CD4-positive, alpha-beta T cell treated with Interleukin-15 for 4 hours (primary cell): ENCODE measurements at places on chromosomes 5 and 9.

GRCh38 chr5:103744159-103744558, 181.6 kb upstream of the NUDT12 start:
- DNase-seq = no peak

DNA sequence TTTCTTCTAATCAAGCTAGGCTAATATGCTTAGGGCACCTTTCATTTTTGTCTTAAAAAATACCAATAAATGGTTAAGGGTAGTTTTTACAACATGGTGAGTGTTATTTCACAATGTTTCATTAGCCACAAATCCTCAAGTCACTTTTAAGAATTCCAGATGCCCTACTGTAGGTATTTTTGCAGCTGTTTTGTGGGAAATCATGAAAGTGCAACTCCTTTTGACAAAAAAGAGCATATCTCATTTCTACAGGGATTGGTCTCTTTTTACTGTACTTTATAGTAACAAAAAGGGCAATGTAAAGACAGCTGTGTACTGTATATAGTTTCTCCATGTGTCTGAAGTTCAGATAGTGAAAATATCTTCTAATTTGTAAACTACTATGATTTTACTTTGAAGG, 28.3 kb upstream of the GAS1 start:
- no peak for DNase-seq

DNA sequence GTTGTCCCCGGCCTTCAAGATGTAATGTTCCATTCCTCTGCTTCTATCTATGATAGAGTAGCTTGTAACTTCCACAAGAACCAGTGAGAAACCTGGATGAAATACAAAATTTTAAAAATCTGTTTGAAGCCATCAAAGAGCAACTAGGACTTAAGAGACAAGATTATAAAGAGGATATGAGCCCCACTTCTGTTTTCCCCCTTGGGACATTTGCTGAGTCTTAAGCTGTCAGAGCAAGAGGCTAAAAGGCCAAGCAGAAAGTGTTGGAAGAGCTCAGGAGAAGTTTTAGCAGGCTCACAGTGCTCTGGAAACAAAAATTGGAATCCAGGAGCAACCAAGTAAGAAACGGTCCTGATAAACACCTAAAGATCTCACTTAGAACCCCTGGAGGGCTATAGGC, 76.1 kb downstream of the ADRB2 start:
- DNase-seq = no peak

- DNase-seq = no peak
Observed at GRCh38 chr5:110342683-110343082, 383.8 kb downstream of the TMEM232 start.

- DNase-seq = peak; percentile 57
Observed at GRCh38 chr5:56900858-56901578, 8.4 kb upstream of the SETD9 start.

DNA sequence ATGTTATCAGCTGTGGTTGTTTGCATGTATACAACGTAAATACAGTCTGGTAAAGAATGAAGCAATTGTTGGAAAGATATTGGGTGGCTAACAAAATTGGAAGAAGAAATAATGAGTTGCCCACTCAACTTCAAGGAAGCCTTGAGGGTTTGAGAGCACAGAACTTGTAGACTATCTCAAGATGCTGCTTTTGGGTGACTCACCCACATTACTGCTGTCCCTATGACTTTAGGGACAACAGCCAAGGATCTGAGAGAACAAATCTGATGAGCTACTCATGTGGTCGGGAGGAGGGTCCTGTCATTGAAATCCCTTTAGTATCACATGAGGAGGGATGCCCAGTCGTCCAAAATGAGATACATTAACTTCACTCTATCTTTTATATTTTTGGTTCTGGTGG, 261.8 kb downstream of the GAS1 start:
- DNase-seq = no peak

DNA sequence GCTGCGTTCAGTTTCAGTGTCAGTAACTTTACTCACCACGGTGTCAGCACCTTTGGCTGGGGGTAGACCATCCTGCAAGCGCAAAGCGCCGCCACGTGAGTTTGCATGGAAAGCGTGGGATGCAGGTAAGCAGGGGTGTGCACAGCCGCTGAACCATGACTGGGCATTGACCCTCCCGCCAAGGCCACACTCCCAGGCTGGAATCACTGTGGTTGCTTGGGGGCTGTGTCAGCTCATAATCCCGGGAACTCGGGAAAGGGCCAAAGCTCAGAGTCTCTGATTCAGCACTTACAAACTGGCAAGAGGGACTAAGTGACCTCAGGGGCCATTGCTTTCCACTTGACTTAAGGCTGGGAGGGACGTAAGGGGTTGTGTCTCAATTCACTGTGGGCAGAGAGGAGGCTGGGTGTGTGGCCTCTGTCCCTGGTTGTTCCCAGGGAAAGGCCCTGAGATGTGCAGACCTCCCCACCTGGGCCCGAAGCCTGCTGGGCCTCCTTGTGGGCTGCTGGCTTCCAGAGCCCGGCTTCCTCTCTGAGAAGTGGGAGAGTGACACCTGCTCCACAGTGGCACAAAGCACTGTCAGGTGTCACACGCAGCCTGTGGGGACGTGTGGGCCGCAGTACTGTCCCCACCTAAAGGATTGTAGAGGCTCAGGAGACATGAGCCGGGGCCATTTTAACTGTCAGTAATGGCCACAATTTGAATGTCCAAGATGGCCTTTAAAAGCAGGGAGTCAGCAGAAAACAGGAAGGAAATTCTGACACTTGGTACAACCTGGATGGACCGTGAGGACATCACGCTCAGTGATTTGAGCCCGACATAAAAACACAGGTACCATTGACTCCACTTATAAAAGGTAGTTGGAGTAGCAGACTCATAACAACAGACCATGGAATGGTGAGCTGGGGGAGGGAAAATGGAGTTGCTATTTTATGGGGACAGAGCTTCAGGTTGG, 16.7 kb downstream of the ABO start:
- no peak for DNase-seq

DNA sequence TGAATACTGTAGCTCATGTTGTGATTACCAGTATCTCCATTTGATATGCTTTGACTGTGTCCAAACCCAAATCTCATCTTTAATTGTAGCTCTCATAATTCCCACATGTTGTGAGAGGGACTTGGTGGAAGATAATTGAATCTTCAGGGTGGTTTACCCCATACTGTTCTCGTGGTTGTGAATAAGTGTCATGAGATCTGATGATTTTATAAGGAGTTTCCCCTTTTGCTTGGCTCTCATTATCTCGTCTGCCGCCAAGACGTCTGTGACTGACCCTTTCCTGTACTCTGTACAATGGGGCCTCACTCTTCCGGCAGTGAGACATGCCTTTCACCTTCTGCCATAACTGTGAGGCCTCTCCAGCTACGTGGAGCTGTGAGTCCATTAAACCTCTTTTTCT, 59.3 kb downstream of the TRIO start:
- DNase-seq = no peak

GRCh38 chr5:139684881-139685749, 37.0 kb downstream of the CXXC5 start:
- no peak for DNase-seq

DNA sequence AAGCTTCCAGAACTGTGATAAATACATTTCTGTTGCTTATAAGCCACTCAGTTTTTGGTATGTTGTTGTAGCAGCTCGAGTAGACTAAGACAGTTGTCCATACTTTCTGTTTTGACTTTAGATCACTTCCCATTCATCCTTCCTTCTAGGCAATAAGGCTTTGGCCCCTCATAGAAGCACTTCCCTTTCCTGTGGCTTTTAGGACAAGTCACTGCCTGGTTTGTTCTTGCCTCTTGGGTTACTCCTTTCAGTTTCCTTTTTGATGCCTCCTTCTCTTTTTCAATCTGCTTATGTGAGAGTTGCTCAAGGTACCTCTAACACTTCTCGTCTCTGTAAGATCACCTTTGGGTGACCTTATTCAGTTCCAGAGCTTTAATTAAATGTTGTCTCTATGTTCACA, 72.4 kb upstream of the NTRK2 start:
- no peak for DNase-seq

DNA sequence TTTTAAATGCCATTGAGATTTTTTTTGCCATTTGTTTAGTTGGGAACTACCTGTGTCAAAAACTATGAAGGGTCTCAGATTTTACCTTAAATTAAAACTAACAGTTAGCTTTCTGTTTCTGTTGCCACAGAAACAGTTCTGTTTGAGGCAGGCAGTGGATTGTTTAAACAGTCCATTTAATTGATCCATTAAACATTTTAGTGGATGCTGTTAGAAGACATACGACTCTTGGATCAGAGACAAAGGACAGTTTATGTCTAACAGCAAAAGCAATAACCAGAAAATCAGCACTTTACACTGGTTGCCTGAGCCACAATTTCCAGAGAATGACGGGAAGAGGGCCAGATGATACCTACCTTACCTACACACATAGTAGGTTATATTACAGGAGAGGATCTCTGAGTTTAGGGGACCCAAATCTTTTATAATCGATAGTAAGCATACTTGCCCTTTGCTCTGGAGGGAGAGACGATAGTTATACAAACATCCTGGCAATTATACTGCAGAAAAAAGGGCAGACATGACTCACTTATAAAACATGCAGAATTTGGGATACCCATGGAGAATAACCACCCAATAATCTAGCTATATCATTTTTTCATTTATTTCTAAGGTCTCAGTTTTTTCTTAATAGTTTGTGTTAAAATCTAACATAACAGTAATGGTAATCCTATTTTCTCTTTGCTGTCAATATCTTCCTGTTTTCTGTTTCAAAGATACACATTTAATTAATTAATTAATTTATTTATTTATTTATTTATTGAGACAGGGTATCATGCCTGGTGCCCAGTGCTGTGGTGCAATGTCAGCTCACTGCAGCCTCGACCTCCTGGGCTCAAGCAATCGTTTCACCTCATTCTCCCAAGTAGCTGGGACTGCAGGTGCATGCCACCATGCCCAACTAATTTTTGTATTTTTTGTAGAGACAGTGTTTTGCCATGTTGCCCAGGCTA, 136.7 kb upstream of the TNFAIP8 start:
- DNase-seq = no peak

DNA sequence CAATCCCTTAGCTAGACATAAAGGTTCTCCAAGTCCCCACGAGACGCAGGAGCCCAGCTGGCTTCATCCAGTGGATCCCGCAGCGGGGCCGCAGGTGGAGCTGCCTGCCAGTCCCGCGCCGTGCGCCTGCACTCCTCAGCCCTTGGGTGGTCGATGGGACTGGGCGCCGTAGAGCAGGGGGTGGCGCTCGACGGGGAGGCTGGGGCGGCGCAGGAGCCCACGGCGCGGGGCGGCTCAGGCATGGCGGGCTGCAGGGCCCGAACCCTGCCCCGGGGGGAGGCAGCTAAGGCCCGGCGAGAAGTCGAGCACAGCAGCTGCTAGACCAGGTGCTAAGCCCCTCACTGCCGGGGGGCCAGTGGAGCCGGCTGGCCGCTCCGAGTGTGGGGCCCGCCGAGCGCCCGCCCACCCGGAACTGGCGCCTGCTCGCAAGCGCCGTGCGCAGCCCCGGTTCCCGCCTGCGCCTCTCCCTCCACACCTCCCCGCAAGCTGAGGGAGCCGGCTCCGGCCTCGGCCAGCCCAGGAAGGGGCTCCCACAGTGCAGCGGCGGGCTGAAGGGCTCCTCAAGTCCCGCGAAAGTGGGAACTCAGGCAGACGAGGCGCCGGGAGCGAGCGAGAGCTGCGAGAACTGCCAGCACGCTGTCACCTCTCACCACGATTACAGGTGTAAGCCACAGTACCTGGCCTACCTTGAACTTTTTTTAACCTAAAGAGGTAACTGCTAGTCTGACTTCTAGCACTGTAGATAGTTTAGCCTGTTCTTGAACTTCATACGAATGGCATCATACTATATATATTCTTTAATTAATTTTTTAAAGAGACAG, 35.5 kb downstream of the PTGS1 start:
- DNase-seq = no peak

GRCh38 chr9:81613002-81613812, 76.1 kb downstream of the TLE1 start:
- DNase-seq = no peak

DNA sequence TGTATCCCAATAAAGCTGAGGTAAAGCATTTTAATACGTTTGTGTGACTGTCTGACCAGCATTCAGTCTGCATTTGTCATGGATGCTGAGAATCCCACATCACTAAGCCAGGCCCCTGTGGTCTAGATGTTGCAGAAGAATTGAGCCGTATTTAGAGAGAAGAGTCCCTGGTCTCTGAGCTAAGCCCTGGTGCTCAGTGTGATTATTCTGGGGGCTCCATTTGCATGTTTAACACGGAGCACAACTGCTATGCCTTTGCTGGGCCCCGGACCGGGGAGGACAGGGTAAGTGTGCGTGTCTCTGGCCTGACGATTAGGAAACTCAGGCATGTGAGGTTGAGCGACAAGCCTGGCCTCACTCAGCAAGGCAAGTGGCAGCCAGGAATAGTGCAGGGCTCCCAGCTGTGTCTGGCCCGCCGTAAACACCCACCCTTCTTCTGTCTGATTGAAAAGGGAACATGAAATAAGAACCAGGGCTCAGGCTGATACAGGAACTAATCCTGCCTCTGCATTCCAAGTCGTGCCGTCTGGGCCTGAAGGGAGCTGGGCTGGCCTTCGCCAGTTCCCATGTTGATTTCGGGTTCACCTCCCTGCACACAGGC, 22.3 kb downstream of the FAM78A start:
- no peak for DNase-seq

DNA sequence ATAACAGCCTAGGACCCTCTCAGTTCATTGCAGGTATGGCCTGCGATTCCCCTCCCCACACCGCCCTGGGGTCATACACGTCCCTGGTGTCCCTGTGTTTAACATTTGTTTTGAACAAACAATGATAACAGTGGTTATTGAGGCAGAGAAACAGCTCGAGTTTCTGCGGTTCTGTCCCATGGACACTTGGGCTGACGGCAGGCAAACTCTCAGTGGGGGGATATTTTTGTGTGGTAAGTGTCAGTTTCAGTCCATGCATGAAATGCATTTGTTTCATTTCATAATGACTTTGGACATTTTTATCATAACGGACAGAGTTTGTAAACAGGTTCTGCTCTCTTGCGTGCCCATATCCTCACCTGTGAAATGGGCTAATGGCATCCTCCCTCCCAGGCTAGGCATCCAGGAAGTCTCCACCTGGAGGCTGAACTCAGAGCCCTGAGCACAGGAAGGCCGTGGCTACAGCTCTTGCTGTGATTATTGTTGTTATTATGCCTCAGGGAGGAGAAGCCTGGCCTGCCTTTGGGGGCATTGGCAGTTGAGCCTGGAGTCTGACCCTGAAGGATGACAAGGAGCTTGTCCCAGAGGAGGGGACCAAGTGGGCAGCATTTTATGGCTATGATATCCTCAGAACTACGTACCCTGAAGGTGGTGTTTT, 190.9 kb downstream of the GADD45G start:
- no peak for DNase-seq

DNA sequence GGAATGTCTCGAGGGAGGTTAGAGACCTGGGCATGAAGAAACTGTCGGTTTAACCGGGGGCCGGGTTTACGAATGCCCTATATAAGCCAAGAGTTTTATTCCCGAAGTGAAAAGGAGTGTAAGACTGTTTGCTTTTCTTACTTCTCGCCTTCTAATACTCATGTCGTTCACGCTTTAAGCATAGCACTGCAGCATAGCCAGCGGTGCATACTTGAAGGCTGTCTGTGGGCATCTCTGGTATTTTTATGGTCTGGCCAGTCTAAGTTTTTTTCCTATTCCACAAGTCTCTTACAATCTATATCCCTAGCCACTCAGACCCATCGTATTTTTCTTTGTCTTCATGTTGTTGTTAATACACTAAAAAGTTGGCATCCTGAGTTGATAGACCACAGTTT, 1.2 kb downstream of the UHRF2 start:
- DNase-seq = no peak
